ENCODE measurements at places on chromosomes 11 and 22.

DNA sequence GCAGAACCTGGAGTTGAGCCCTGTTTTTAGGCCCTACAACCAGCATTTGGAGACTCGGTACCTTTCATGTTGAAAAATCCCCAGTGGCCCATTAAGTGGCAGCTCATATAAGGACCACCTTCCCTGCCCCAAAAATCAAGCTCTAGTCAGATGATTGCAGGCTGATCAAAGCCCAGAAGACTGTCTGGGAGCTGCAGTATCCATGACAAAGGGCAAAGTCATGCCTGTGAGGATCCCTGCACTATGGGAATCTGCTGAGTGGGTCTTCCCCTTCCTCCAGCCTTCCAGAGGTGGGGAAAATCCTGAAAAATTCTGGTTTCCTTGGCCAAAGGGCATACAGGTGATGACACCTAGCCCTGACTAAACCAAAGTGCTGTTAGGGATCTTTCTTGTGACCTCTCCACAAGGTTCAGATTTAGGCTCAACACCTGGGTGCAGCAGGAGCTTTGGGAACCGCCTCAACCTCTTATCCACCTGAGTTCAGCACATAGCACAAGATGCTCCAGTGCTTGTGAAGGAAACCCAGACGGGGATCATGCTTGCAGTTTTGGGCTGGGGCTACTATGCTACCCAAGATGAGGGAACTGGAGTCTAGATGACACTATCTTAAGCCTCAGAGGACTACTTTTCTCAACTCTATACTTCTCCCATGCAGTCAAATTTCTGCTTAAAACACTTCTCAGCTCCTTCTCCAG, 1.2 kb upstream of the TRIM3 start:
- no peak for DNase-seq

DNA sequence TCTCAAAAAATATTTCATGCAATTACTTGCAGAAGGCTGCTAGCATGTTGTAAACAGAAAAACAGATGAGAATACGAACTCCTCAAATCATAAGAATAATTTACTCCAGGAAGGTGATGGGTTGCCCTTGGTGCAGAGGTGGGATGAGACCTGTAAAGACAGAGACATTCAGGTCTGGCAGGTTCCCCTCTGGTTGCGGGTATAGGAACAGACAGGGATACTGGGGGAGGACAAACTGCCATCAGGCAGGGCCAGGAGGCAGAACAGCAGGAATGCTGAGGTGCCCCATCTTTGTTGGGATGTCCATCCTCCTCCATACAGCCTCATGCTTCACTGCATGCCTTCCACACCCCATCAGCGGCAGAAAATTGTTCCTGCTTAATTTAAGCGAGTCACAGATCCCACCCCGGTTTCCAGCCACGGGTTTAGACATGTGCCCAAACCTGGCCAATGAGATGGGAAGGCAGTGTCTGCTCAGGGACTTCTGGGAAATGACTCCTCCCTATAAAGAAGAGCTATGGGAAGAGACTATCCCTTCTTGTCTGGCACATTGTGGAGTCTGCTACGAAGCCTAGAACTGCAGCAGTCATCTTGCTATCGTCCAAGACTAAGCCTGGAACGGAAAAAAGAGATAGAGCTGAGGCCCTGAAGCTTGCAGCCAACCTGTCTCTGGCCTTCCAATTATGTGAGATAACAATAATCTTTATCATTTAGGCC, 23.1 kb upstream of the IRAG1 start:
- no peak for DNase-seq

DNA sequence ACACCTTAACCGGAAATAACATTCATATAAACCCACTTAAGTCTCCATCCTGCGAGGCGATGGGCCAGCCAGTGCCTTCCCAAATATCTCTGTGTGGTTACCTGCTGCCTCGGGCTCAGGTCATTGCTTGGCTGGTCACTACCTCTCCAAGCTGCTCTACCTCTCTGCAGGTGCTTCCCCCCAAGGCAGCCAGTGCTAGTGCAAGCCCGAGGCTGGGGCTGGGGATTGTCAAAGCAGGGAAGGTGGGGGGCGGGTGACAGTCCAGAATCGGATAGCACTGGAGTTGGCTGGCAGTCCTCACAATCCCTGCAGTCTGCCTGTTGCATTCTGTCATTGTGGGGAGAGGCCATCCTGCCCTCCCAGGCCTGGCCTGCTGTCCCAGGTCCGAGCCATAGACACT, 11.1 kb downstream of the MCHR1 start:
- DNase-seq, result no peak

DNA sequence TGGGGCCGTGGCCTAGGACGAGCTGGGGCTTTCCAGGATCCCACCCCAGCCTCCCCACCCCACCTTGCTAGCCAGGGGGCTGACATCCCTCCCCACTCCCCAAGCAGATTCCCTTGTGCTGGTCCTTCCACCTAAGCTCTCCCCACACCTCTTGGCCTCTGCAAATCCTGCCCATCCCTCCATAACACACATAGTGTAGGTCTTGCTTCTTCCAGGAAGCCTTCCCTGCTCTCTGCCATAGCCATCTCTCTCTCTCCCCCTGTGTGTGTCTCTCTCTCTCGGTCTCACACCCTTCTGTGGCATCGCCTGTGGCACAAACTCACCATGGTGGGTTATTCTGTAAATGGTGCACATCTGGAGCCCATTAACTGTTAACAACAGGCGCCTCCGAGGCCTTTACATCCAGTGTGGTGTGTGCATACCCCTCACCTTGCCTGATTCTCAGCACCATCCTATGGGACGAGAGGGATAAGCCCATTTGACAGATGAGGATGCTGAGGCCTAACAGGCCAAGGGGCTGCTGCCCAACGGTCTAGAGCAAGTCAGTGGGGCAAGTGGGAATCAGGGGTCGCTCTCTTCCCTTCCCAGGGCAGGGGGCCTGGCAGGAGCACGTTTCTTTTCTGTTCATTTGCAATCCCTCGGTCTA, 22.2 kb upstream of the PICK1 start:
- DNase-seq, result no peak

DNA sequence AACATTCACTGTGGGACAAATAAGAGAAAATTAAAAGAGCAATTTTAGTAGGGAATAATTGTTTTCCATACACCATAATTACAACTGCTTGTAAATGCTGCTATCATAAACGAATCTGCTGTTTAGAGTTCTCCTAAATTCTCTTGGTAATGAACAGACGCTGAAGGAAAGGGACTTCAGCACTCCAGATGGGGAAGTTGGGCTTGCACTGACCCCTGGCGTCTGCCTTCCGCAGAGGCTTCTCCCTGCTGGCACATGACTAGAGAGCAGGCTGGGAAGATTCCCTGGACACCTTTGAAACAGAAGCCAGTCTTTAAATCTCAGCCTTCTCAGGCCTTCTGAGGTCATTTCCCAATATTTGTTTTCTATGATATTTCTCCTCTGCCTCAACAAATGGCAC, 84.1 kb downstream of the NXPE2 start:
- DNase-seq, result no peak

DNA sequence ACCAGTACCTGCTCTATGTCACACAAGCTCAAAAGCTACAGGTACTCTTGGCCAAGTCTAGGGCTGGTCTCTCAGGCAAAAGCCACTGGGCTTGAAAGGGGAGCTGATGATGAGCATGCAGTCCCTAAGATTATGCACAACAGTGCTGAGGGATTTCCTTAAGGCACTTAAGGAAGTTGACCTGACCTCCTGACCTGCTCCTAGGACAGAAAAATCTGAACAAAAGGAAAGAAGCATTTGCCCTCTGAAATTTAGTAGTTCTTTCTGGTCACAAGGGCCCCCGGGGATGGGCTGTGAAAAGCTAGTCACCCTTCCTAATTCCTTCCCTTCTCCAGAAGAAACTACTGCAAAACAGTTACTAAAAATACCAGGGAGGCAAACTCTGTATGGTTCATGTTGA, 83.6 kb upstream of the PHOX2A start:
- no peak for DNase-seq

DNA sequence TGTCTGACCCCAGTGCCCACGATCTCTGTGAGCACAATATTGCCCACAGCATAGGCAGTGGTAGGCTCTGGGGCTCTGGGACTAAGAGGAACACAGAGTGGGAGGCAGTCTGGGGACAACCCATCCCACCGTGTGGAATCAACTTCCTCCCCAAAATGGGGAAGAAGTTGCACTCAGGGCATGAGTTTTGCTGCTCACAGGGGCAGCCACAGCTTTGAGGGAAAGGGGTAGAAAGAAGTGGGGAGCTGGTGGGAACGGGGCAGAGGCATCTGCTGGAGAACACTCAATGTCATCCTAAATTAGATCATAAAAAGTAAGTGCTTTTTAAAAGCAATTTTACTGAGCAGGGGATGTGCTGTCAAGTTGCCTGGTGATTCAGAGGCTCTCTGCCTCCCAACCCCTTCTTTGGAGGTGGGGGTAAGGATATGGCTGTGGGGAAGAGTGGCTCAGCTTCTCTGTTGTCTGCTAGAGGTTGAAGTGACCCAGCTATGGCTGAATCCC, 233.8 kb upstream of the NCAM1 start:
- no peak for DNase-seq

- DNase-seq, result no peak
These were observed 245.0 kb downstream of the CSNK2A3 start for GRCh38 chr11:11108026-11108425.

GRCh38 chr22:26762503-26763472, 105.4 kb downstream of the MIAT start:
- DNase-seq, result no peak

DNA sequence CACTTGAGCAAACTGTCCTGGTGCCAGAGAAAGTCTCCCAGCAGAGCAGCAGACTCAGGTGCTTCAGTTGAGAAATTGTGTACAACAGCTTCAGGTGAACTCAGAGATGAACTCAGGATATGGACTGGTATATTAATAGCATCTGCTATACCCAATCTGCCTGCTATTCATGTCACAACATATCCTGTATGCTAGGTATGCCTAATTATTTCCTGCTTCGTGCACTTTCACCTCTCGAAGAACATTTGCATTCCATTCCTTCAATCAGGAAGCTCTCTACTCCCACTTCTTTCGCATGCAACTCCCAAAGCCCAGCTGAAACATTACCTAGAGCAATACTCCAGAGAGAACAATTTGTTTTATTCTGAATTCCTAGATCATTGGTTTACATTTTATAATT, 207.7 kb downstream of the KCNA4 start:
- DNase-seq, result no peak

DNA sequence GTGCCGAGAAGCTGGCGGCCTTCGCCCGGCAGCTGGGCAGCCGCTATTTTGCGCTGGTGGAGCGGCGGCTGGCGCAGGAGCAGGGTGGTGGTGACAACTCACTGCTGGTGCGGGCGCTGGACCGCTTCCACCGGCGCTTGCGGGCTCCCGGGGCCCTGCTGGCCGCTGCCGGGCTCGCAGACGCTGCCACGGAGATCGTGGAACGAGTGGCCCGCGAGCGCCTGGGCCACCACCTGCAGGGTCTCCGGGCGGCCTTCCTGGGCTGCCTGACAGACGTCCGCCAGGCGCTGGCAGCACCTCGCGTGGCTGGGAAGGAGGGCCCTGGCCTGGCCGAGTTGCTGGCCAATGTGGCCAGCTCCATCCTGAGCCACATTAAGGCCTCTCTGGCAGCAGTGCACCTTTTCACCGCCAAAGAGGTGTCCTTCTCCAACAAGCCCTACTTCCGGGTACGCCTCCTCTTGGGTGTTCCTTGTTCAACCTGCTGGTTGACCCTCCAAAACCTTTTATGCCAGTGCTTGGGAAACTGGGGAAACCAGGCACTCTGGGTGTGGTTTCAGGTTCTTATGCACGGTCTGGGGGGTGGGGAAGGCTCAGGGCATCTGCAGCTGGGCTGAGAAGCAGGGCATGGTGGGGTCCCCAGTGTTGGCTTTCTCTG, 3.1 kb upstream of the TM7SF2 start:
- DNase-seq, result no peak

DNA sequence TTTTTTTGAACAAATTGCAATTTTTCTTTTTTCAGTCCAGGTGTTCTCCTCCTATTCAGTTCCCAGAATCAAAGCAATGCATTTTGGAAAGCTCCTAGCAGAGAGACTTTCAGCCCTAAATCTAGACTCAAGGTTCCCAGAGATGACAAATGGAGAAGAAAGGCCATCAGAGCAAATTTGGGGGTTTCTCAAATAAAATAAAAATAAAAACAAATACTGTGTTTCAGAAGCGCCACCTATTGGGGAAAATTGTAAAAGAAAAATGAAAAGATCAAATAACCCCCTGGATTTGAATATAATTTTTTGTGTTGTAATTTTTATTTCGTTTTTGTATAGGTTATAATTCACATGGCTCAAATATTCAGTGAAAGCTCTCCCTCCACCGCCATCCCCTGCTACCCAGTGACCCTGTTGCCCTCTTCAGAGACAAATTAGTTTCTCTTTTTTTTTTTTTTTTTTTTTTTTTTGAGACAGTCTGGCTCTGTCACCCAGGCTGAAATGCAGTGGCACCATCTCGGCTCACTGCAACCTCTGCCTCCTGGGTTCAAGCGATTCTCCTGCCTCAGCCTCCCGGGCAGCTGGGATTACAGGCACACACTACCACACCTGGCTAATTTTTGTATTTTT, 6.2 kb upstream of the UBE4A start:
- peak; percentile 13 for DNase-seq

- no peak for DNase-seq
These were observed 16.5 kb upstream of the CDC42EP2 start for GRCh38 chr11:65298131-65298535.

- no peak for DNase-seq
These were observed 408.4 kb downstream of the BUD13 start for GRCh38 chr11:116364348-116364747.

- DNase-seq, result peak; percentile 41
These were observed 9.5 kb downstream of the FOLR3 start for GRCh38 chr11:72144807-72145565.

- DNase-seq, result no peak
These were observed 141.4 kb downstream of the PARVA start for GRCh38 chr11:12518606-12519385.

DNA sequence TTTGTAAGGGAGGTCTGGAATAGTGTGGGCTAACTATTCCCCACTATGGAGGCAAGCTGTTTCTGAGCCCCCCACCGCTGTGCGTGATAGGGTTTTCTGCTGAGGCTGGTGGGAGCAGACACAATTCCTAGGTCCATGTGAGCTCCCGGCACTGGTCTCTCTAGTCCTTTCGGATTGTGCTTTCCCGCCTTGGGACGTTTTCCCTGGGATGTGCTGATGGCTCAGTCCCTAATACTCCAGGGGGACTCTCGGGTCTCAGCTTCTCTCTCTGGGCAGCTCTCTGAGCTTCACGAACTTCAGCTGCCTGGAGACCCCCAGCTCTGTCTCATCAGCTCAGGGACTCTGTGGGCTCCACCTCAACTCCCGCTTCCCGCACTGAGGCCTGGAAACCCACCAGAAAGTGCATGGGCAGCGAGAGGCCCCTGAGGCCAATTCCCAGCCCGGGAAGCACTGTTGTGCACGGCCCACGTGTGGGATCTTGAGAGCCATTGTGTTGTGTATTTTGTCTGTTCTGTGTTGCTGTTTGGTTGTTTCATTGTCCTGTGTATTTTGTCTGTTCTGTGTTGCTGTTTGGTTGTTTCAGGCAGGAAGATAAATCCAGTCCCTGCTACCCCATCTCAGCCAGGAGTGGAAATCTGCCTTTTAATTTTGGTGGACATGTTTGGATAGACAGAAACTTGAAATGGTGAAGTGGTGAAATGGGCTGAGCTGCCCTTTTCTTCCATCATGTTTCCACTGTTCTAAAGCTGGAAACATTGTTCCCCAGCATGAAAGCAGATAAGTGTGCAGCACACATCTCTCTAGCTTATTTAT, 12.7 kb upstream of the TNNT3 start:
- no peak for DNase-seq

- no peak for DNase-seq
These were observed 21.1 kb upstream of the NECTIN1 start for GRCh38 chr11:119750056-119750455.

- DNase-seq, result no peak
These were observed 41.8 kb upstream of the SCN3B start for GRCh38 chr11:123696183-123696582.

- no peak for DNase-seq
These were observed 146.1 kb downstream of the OR4C45 start for GRCh38 chr11:50178737-50179136.

- no peak for DNase-seq
These were observed 228.4 kb downstream of the BLID start for GRCh38 chr11:121887569-121887968.

Measured in amniotic stem cell (primary cell).